Globus pallidus (tissue), 1 donor: ENCODE measurements at places on chromosomes 6 and 20.

GRCh38 chr20:40724566-40724965, 35.5 kb upstream of the MAFB start:
- no peak for DNase-seq

- peak; percentile 38 for DNase-seq
Observed at GRCh38 chr20:43124241-43124640, 65.5 kb downstream of the PTPRT start.

DNA sequence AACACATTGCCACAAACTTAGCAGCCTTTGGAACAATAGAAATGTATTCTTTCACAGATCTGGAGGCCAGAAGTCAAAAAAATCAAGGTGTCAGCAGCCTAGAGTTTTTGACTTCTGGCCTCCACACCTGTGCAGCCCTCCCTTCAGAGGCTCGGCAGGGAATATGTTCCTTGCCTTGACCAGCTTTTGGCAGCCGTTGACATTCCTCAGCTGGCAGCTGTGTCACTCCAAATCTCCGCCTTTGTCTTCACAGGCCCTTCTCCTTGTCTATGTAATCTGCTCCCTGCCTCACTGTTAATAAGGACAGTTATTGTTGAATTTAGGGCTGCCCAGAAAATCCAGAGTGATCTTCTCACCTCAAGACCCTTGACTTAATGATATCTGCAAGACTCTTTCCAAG, 17.2 kb upstream of the AHI1 start:
- DNase-seq: no peak

- DNase-seq: no peak
Observed at GRCh38 chr20:38519426-38519825, 46.8 kb downstream of the RALGAPB start.

DNA sequence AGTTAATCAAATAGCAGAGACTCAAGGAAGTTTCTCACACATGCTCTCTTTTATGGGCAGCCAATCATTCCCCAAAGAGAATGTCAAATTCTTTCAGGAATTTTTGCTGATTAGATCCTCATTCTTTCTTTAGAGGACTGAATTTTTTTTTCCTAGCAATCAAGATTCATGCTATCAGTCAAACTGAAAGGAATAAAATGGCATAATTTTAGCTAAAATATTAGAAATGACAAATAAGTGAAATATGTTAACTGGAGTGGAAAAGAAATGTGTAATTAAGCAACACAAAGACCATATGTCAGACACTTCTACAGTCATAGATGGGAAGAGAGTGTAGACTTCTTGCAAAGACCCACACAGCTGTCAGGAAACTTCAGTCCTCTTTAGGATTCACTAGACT, 242.3 kb upstream of the RNF217 start:
- no peak for DNase-seq

DNA sequence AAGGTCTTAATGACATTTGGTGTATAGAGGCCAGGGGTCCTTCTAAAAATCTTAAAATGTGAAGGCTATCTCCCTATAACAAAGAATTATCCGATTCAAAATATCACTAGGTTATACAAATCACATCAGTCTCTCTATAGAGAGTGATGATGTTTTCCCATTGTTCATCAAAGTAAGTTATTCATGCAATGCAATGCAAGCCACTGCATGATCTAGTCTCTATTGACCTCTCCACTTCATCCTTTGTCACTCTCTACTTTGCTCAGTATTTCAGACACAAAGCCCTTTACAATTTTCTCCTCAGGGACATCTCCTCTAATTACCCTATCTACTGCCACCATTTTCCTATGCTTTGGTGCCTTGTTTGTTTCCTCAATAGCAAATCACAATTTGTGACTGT, 628.0 kb downstream of the HTR1B start:
- no peak for DNase-seq

DNA sequence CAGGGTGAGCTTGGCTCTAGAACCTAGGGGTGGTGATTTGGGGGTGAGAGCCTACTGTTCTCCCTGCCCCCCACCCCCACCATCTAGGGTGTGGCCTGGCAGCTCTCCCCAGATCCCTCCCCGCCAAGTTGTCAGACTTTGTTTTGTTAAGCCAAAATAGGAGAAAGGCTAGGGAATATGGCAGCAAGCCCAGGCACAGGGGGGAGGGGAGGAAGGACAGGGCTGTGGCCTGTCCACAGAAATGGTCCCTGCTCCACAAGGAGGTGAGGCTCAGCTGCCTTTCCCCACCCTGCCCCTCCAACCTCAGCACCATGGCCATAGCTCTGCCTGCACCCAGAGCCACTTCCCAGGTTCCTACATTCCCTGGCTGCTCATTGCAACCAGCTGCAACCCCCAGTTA, 17.2 kb downstream of the SCUBE3 start:
- peak; percentile 39 for DNase-seq

GRCh38 chr20:45917790-45918141, 5.8 kb upstream of the PLTP start:
- no peak for DNase-seq

GRCh38 chr6:155380666-155381332, 66.5 kb upstream of the TFB1M start:
- DNase-seq: no peak

GRCh38 chr6:53581856-53582255, 37.0 kb upstream of the GCLC start:
- DNase-seq: no peak

- peak; percentile 36 for DNase-seq
Observed at GRCh38 chr6:11538052-11538818, 686 bp downstream of the TMEM170B start.

DNA sequence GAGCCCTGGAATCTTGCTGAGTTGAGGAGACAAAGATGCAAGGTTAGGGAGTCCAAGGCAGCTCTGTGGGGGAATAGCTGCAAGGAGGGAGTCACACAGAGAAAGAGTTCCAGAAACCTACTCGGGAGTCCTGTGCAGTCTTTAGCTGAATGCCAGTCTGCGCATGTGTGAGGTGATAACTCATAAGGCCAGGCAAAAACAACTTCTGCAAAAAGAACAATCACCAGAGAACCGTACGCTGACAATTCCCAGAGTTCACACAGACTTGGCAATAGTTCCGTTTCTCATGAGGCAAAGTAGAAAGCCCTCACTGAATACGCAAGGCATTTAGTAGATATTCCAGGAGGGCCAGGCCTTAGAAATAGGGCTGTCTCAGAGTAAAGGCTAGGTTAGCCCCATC, 135.2 kb upstream of the TAB2 start:
- DNase-seq: peak; percentile 17

DNA sequence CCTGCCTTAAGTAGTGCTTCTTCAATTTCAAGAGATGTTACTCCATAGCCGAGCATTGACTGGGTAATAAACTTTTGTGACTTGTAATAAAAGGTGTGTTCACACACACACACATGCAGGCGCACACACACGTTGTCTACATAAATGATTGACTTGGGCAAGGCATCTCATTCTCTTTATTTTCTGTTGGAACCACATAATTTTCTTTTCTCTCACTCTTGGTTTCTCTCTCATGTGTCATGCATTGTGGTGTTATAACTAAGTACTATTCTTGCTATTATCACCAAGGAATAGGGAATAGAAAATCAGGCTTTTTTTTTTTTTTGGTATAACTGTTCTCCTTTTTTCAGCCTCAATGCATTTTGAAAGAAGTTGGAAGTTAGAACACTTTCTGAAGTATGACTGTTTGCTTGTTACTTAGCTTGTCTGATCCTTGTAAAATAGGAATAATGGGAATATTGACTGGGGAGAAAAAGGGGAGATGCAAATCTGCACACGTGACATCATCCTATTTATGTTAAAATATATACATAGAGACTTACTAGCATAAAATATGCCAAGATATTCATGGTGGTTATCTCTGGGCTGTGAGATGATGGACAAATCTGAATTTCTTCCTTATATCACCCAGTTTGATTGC, 26.1 kb upstream of the CD83 start:
- DNase-seq: peak; percentile 12

DNA sequence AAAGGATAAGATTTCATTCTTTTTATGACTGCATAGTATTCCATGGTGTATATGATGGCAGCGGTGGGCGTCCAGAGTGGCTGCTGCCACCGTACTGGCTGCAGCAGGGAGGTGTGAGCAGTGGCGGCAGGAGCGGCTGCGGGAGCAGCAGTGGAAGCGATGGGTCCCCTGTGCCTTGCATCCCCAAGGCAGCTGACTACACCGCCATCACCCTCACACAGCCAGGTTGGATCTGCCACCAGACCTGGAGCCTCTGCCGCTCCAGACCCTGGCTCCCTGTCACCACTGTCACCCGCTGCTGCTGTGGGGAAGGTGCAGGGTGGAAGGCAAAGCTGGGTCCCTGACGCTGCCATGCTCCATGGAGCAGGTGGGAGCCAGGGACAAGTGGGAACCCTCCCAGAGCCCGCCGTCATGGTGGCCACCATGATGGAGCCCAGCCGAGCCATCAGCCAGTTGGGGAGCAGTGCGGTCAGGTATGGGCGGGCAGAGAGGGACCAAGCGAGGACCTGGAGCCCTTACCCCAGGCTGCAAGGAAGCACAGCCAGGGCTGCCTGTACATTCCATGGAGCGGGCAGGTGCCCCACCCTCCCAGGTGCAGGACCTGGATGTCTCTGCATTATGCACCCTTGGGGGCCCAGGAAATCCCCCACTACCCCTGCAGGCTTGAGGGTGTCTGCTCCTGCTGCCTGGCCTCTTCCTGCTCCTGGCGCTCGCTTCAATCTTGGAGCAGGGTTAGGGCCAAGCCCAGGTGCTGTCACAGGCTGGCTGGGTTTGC, 226.1 kb downstream of the OTOR start:
- no peak for DNase-seq

- DNase-seq: no peak
Observed at GRCh38 chr6:2734488-2735166, 16.1 kb downstream of the MYLK4 start.

DNA sequence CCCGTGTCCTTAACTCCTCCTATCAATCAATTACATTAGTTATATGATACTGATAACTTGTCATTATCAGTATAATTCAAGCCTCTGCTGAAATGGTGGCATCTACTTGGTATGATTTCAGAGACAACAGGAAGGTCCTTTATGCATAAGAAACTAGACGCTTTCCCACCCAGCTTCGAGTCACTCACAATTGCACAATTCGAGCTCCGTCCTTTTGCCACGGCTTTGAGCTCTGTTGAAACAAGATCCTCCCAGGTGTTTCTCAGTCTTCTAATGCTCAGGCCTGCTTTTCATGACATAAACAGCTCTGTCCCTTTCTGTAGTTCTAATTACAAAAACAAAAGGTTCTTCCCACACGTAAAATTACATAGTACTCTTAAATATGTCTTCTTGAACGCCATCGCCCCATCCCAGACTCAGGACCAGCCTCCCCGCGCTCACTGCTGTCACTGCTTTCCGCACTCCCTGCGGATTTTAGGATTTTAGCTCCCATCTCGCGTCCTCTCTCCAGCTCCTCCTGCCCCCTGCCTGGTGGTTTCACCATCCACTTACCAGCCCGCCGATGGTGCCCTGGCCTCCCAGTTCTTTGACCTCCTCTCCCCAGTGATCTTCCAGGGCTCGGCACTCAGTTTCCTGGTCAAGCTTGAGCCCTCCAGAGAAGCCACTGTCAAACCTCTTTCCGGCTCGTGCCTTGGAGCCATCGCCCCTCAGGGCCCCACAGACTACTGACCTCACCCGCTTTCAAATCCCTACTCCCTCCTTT, 23.2 kb upstream of the PNPLA1 start:
- DNase-seq: no peak

DNA sequence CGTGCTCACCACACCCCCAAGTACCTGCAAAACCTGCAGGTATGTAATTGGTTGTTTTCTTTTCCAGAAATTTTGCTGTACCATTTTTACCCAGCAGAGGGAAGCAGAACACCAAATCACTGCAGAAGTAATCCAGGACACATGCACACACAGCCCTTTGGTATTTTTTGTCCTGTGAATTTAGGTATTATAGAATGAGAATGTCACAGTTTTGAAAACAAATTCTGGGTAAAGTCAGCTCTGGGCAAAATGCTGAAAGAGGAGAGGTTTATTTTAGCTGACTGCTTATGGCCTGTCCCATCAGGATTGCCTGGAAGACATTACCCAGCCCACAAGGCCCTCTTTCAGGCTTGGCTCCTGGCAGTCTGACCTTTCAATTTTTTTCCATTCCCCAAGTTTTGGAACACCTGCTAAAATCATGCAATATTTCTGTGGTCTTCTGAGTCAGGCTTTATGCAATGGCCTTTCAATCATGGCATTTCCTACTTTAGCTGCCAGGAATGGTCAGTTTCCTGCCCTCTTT, 3.5 kb upstream of the EFHC1 start:
- DNase-seq: peak; percentile 54

GRCh38 chr6:120852293-120852849, 481.9 kb downstream of the TBC1D32 start:
- DNase-seq: no peak

DNA sequence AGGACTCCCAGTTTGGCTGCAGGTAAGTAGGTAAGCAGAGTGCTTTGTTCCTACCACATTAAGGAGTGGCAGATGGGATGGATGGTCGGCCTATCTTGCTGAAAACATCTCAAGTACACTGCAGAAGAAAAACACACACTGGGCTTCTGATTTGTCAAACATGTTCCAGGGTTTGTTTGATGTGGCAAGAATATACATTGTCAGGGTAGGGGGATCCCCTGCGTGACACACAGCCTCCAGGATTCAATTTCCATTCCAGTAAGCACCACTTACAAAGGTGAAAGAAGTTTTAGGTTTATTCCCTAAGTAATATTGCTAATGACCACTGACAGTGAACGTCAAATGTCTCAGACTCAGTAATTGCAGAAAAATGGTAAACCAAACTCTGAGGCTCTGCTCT, 26.0 kb upstream of the KIF16B start:
- no peak for DNase-seq

GRCh38 chr6:86706449-86706848, 230.9 kb upstream of the HTR1E start:
- no peak for DNase-seq

DNA sequence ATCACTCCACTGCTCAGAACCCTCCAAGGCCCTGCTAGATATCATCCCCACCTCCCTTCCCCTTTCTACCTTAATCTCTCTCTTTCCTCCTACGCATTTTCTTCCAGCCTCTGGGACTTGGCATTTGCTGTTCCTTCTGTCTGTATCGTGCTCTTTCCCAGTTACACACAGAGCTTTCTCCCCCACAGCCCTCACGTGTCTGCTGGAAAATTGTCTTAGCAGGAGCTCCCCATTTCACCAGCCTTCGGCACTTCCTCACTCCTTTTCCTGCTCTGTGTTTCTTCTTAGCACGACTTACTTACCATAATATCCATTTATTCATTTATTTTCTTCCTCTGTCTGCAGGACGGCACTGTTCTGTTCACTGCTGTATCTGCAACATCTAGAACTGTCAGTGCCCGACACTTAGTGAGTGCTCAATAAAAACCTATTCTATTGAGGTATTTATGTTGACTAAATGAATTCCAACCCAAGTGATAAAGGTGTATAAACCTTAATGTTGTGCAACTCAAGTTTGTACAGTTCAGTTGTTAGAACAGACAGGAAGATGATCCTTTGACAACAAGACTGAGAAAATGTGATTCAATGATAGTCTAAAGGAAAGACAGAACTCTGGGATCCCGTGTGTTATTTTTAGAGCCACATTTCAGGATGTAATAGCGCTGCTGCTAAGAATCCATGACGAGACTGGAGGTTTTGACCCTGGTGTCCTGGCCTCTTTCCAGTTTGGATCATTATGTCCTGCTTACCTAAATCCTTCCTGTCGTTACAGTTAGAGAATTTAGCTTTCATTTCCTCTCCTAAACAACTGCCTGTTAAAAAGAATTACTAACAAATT, 170.1 kb upstream of the LAMP5 start:
- DNase-seq: peak; percentile 7
